ENCODE measurements at places on chromosomes 5 and 9.
A peak's percentile ranks its signal among the peaks of the same experiment; 100 is the strongest.

GRCh38 chr5:19044311-19044710 is 943.7 kb downstream of the CDH18 start:
- DNase-seq: no peak

DNA sequence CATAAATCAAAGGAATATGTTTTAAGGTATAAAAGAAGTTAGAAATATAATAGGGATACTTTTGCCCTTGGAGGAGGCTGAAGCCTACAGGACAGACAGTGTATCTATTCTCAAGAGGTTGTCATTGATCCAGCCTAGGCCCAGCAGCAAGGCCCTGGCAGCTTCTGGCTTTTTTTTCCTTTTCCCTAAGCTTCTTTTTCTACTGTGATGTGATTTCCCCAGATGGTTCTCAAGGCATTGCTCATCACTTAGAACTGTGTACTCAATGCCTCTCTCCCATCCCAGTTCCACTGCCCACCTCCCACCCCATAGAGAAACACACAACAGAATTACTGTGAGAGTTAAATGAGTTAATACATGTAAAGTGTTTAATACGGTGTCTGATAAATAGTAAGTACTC is 88.6 kb downstream of the SLC44A1 start:
- DNase-seq: no peak

GRCh38 chr5:170310256-170310926 is 12.8 kb upstream of the LCP2 start:
- DNase-seq: no peak

DNA sequence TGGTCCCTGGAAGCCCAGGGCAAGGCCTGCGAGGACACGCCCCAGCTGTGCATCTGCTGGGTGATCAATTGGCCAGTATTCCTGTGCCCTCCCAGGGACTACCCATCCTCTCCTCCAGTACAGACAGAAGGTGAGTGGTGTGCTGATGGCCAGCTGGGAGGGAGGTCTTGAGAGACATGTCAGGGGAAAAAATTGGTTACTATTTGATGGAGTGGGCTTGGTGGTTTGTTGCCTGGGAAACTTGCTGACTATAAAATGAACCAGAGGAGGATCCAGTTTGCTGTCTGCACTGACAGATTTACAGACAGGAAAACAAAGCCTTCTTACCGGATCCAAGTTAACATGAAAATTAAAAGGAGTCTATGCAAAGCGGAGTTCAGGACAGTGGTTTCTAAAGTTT is 40.3 kb downstream of the MAP1B start:
- DNase-seq: no peak

DNA sequence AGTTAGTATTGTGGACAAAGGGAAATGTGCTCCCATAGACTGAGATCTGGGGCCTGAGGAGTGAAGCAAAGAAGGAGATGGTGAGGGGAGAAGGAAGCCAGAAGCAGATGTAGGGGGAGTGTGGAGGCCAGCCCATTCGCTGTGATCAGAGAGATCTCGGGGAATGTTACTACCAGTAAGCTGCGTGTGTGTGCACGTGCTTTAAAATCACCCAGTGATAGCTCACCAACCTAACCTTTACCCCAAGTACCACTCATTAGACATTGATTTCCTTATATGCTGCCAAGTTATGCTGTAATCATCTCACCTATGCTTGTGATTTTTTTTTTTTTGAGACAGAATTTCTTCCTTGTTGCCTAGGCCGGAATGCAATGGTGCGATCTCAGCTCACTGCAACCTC is 659.1 kb downstream of the IRX1 start:
- no peak for DNase-seq

DNA sequence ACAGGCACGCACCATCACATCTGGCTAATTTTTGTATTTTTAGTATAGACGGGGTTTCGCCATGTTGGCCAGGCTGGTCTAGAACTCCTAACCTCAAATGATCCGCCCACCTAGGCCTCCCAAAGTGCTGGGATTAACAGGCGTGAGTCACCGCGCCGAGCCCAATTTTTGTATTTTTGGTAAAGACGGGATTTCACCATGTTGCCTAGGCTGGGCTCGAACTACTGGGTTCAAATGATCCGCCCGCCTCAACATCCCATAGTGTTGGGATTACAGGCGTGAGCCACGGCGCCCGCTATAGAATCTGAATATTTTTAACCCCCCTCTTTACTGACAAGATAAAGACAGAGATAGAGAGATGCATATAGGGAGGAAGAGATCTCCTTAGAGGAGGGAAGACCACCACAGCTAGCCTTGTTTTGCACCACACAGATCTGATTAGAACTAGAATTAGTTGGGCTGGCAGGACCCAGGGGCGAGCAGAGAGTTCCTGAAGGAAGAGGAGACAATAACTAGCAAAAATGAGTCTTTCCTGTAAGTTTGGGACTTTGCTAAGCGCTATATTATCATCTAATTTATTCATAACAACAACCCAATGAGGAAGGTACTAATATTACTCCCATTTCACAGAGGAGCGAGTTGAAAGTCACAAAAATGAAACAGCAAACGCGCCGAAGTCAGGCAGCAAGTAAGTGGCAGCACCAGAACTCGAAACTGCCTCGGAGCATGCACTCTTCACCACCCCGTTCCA is 1.5 kb upstream of the ANKHD1 start:
- DNase-seq: no peak

GRCh38 chr5:175746851-175747250 is 89.0 kb downstream of the HRH2 start:
- DNase-seq: no peak

DNA sequence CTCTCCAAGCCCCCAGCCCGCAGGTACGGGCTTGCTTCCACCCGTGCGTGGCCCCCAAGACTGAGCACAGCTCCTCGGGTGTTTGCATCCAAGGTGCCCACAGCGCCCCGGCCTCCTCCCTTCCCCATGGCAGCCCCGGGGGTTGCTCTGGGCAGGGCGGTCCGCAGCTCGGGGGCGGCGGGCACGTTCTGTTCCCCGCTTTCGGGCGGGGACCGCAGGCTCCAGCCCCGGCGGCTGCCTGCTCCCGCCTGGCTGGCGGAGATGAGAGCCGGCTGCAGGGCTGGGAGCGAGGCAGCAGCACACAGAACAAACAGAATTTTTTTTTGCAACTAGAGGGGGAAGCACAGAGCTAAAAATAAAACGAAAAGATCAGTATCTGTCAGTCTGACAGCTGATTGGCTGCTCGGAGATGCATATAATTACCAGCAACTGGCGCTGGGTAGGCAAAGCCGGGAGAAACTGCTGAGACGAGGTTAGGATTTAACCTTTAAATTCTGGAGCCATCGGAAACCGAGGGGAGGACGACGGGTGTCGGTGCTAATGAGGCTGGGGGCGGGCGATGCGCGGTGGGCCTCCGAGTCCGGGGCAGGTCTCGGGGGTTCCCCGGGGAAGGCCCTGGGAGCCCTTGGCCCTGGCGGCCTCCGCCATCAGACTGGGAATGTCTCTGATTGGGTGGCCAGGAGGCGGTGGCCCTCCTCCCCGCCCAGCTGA is 142.7 kb upstream of the IER5L start:
- DNase-seq: peak; percentile 44

- DNase-seq: no peak
Observed at GRCh38 chr9:6229619-6230018, 14.0 kb downstream of the IL33 start.

- DNase-seq: no peak
Observed at GRCh38 chr9:134700636-134701350, 59.2 kb downstream of the COL5A1 start.

DNA sequence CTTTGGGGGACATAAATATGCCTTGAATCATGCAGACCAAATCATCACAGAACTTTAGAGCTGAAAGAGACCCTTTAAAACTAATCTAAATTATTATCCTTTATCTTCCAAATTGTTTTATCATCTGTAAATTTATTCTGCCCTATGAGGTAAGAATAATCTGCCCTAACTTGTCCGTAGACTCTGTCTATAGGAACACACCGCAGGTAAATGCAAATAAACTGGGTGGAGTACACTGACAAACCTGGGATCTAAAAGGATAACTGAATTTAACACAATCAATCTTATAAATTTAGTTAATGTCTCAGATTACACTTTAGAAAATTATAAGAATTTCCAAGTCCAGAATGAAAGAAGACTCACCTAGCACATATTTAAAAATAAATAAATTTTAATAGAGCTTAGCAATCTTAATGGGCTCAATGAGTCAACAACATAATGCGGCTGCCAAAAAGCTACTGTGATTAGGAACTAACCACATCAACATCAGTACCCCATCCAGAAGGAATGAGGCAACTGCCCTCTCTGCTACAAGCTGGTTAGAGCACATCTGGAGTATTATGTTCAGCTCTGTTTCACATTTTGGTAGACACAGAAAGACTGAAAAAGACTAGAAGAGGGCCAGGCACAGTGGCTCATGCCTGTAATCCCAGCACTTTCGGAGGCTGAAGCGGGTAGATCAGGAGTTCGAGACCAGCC is 5.6 kb downstream of the MEGF9 start:
- DNase-seq: no peak

- no peak for DNase-seq
Observed at GRCh38 chr9:17477816-17478215, 101.0 kb upstream of the SH3GL2 start.

DNA sequence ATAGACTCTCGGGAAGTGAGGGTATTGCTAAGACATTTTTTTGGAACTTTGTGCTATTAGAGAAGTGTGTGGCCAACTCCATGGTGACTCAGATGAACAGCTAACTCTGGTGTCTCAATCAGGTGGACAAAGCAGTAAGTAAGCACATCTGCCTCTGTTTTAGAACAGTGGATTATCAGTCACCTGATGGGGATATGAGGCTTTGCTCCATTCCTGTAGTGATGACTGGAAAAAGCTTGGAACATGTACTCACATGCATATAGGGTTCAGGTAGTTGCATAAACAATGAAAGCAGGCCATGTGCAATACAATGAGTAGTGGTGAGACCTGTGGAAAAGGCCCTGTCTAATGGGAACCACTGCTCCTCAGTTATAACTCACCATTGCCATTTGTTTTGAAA is 168.2 kb upstream of the FBN2 start:
- DNase-seq: no peak

DNA sequence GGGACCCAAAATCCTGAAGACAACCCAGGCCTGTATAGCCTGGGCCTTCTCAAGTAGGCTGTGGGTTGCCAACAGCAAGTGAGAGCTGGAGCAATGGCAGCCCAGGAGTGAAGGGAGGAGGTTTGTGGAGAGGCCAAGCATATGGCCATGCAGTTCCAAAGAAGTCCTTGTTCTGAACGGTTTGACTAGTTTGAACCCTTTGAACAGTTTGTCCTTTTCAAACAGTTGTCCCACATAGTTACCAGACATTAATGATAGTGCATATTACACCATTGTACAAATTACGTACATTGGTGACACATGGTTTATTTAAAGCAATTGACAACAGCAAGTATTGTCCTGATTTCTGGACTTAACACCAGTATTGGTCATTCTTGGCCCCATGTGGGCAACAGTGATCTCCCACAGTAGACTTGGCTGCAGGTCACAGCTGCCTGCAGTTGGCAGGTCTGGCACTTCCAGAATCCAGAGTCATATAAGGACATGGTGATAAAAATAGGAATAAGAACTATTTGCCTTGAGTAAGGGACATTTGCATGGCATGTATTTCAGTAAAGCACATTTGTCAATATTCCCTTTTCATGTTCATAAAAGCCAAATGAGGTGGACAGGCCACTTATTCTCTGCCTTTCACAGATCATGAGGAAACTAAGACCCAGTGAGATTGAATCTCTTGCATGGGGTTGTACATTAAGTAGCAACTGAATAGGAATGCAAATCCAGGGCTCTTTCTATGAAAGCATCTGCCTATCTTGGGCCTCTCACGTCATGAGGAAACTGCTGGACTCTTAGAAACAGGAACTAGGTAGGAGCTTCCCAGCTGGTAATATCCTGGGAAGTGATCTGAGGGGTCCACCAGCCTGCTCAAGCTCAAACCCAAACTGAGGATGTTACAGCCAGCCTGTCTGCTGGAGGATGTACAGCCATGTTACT is 30.3 kb downstream of the SLC25A48 start:
- DNase-seq: no peak

- no peak for DNase-seq
Observed at GRCh38 chr5:93247105-93247504, 333.9 kb downstream of the NR2F1-AS1 start.

DNA sequence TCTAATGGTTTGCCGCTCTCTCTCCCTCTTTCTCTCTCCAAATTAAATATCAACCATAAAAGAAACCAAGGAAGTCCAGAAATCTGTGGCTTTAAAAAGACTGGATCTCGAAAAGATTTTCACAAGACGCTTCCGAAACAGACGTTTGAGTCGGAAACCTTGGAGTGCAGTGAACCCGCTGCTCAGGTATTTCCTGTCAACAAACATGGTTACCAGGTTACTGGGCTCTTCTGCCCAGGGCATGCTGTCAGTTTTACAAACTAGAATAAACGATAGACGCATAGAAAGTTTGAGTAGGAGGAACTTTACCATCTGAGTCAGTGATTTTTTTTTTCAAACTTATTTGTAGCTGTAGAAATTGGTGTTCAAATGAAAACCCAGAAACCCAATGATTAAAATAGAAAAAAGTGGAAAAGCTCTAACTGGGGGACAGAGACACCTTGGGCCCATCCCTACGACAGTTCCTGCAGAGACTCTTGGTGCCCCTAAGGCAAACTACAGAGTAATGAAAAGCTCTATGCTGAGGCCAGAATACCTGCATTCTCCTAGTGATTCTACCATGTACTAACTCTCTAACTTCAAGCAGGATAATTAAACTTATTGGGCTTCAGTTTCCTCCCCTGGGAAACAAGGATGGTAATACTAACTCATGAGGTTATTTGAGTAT is 90.0 kb downstream of the DOCK8 start:
- DNase-seq: peak; percentile 13

GRCh38 chr9:36208521-36209253 is 18.0 kb downstream of the CLTA start:
- DNase-seq: no peak

DNA sequence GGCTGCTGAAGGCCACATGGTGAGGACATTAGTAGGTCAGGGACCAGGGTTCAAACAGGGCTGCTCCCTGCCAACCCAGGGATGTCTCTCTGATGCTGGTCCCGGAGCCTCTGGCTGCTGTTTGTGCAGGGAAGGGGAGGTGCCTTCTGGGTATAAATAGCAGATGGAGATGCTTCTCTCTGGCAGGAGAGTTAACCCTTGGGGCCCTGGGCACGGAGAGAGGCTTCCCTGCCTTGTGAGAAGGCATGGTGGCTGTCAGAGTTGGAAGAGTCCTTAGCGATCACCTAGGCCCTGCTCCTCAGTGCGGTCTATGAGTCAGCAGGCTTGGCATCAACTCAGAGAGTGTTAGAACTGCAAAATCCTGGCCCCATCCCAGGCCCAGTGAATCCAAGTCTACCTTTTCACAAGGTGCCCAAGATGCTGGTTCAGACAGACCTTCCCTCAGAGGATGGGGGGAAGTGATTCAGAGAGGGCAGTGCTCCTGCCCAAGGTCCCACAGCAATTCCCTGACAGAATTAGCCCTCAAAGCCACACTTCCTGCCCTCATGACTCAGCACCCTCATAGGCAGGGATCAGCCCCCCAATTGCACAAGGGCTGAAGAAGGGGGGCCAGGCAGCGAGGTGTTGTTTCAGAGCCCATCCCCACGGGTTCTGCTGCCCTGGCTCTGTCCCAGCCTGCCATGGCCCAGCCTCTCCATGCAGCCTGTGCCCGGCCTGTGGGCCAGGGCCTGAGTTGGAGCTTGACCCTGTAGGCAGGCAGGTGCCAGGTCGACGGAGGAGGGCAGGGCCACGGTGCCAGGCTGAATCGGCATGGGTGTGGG is 25.6 kb downstream of the CAMK2A start:
- DNase-seq: no peak

Measured in WTC11 (cell line).